ENCODE measurements at places on chromosomes 12 and 14.

DNA sequence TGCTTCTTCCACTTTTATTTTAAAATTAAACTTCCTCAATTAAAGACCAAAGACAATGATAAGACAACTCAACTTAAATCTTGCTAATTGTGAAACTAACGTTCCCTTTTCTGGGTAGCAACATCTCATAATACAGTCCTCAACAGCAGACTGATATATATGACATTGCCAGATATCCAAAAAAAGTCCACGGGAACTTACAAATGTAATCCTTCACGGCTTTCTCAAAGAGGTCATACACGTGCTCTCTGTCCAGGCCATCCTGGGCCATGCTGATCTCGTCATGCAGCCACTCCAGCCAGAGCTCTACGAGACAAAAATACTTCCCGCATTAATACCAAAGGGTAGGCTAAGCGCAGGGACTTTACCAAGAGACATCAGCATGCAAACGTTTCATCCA, 13.3 kb downstream of the SART3 start:
- no peak for DNase-seq

GRCh38 chr14:55904086-55904485, 214.1 kb upstream of the PELI2 start:
- no peak for DNase-seq

DNA sequence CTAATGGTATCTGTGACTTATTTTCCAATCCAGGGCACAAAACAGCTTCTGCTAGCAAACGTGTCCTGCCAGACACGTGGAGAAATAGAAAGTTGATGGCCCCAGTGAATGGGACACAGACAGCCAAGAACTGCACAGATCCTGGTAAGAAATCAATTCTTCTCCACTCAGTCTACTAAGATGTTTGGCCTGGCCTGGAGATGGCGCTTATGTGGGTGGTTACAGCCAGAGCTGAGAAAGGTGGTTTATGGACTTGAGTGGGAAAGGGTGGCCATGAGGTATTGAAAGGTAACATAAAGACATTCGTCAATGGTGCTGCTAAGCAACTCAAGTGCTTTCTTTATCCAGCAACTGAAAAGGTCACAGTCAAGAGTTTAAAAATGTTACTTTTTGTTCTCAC, 2.9 kb downstream of the SLC24A4 start:
- DNase-seq: no peak

GRCh38 chr14:73153272-73153671, 17.0 kb downstream of the PSEN1 start:
- DNase-seq: no peak

- no peak for DNase-seq
Observed at GRCh38 chr12:27623645-27624044, 72.6 kb upstream of the REP15 start.

GRCh38 chr14:74400919-74401503, 25.0 kb downstream of the SYNDIG1L start:
- no peak for DNase-seq

- no peak for DNase-seq
Observed at GRCh38 chr14:37232907-37233481, 35.3 kb downstream of the MIPOL1 start.

DNA sequence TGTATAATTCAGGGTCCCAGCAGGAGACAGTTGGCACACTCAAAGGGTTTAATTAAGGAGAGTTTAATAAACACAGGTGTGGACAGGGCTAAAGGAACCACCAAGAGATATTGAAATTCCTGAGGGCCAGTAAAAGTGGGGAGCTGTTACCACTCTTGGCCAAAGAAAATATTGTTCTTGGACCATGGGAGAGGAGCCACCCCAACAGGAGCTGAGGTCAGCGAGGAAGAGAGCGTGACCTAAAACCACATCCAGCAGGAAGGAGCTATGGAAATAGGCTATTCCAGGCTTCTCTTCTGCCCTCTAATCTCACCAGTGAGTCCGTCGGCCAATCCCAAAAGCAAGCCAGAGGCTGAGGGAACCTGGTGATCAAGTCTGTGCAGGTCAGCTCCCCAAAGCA, 390.8 kb downstream of the MED13L start:
- no peak for DNase-seq

- no peak for DNase-seq
Observed at GRCh38 chr12:40515041-40515816, 177.0 kb upstream of the CNTN1 start.

DNA sequence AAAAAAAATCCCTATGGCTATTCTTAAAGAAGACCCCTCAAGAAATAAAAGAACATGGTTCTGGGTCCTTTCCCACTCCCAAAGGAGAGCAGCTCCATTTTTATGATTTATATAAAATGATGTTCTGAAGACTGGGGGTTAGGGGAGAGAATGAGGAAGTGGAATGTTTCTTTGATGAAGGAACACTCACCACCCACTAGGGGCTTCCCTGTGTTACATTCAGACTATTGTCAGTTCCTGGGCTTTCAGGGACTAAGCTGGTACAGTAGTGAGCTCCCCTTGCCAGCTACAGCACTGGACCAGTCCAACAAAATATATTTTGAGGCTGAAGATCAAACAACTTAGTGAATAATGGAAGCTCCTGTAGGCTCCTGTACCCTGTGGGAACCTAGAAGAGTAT, 98.9 kb downstream of the HMGA2 start:
- DNase-seq: no peak

DNA sequence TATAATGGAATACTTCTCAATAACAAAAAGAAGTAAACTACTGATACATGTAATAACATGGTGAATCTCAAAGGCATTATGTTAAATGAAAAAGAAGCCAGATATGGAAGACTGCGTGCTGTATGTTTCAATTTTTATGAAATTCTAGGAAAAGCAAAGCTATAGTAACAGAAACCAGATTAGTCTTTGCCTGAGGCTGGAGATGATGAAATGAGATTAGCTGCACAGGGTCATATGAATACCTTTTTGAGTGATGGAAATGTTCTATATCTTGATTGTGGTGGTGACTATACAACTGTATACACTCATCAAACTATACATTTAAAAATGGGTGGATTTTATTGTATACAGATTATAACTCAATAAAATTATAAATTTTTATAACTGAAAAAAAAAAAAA, 113.5 kb downstream of the TMEM30B start:
- no peak for DNase-seq

DNA sequence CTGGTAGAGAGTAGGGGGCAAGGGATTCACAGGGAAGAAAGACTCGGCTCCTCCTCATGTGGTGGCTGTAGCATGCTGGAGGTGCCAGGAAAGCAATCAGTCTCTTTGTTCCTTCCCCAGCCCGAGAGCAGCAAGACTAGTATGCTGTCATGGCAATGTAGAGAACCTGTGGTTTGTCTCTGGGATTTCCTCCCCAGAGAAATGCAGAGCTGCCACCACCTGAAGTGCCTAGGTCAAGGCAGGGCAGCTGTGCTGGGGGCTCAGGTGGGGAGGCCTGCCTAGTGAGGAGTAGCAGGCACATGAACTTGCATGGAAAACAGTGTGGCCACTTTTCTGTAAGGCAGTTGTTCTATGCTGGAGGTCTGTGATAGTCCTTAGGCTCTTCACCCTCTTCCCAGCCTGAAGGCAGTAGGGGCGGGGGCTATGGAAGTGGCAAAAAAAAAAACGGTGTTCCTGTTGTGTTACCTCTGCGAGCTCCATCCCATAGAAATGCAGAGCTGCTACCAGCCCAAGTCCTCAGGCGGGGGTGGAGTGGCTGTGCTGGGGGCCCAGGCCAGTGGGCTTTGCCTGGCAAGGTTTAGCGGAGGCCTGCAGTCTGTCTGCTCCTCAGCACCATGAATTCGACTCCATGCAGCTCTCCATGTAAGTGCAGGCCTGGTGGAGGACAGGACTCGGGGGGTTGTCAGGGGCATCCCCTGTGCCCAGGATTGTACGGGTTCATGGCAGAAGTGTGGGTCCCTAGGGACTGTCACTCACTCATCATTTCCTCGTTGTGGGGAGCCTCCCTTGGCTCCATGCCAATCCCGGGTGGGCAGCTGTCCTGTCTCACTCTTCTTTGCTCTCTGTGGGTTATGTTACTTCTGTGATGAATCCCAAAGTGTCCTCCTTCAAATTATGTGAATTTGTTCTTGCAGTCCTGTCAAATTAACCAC, 4.1 kb upstream of the CLEC4D start:
- DNase-seq: no peak

DNA sequence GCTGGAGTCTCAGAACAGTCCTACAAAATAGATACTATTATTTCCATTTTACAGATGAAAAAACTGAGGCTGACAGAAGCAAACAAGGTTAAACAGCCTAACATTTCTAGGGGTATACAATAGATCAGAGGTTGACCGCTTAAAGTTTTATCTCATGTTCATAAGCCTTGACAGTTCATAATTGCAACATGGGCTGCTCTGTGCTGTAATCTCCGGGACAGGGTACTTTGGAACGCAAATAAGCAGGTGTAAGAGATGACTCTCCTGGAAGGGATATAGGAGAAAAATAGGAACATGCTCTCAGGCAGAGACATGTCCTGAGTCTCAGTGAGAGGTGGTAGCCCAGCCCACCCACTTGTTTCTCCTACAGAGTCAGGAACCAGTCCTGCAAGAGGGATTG, 72.8 kb upstream of the RBM19 start:
- DNase-seq: no peak

DNA sequence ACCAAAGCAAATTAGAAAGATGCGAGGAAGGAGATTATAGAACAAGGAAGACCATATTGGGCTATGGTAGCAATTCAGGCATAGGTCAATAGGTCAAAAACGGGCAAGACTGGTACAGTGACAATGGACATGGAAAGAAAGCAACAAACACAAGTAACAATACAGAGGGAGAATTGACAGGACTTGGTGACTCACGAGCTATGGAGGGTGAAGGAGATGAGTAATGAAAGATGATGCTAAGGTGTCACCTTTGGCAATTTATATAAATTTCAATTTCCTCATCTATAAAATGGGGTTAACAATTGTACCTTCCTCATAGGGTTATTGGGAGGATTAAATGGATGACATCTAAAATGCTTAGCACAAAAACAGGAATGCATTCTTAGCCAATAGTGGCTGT, 15.1 kb upstream of the DUSP16 start:
- no peak for DNase-seq

DNA sequence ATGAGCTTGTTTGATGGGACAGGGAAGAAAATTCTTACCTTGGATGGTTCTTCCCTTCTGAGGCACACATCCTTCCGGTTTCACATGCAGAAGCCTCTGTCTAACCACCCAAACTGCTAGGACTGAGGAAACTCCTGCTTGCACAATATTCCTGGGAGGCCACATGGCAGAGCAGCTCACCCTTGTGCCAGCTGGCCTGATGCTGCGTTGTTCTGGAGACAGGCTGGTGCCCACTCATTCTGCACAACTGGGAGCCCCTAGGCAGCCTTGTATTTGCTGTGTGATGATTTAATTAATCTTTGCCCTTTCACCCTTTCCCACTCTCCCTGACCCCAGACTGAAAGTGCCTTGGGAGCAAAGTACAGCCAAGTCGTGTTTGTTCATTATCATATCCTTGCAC, 130.8 kb downstream of the RTN1 start:
- no peak for DNase-seq

DNA sequence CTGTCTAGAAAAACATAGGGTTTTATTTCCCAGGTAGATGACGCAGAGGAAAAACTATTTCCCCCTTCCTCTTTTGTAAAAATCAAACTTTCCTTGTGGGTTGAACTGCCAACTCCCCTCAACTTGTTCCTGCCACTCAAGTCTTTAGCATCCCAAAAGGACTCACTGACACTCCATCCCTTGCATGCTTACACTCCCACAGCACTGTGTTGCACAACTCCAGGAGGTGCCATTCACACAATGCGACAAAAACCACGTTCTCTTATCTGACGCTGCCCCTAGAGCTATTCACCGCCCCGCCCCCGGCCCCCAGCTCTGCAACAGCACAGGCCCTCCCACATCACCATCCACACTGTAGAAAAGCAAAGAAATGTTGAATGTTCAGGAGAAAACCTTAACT, 16.9 kb upstream of the STON2 start:
- DNase-seq: no peak

GRCh38 chr14:36553656-36554260, 28.7 kb downstream of the NKX2-8 start:
- no peak for DNase-seq

GRCh38 chr12:93065896-93066295, 136.8 kb upstream of the EEA1 start:
- DNase-seq: no peak

- DNase-seq: no peak
Observed at GRCh38 chr12:71645268-71645667, 18.4 kb downstream of the ZFC3H1 start.

DNA sequence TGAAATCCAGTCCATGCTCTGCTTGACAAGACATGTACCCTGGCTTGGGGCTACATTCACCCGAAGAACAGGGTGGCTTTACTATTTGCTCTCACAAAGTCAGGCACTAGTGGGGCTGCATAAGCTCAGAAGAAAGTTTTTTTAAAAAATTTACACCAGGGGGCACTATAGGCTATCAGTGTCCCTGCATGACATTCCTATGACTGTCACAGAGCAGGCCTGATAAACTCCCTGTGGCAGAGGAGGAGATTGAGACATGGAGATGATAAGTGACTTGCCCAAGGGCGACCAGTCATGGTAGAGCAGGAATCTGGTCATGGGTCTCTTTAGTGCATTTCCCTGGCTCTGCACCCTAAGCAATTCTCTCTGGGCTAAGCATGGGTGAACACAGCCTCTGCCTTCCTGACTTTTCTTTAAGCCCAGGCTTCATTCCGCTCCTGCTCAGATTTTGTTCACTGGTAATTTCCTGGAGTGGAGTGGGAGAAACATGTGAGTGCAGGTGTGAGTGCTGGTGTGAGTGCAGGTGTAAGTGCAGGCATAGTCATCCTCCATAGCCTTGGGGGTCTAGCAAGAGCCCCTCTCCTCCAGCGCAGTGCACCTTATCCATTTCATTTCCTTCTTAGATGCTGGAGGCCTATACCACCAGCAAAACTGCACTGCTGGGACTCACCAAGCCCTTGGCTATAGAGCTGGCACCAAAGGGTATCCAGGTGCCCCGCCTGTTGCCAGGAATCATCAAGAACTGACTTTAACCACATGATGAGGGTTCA, 91.6 kb downstream of the DHRS2 start:
- DNase-seq: no peak

GRCh38 chr12:91422811-91423692, 240.4 kb upstream of the DCN start:
- no peak for DNase-seq

DNA sequence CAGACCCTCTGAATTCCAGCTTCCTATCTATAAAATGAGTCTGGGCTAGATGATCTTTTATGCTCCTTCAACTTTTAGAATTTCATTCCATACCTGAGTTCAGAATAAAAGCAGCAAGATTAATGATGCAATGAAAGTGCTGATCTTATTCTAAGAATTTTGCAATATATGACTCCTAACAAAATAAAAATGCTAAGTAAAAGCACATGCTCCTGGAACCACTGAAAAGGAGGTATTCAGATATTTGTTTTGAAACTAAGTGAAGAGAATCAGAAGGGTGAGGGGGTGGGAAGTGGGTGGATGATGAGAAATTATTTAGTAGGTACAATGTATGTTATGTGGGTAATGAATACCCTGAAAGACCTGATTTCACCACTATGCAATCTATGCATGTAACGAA, 216.6 kb downstream of the PTPRO start:
- DNase-seq: no peak

GRCh38 chr12:570921-571794, 92.1 kb downstream of the NINJ2 start:
- no peak for DNase-seq

Data from stimulated activated CD4-positive, alpha-beta T cell treated with anti-CD3 and anti-CD28 coated beads, TNF-alpha, amount 100 ng/mL, for 4 hours (primary cell).